Activated CD4-positive, alpha-beta T cell treated with anti-CD3 and anti-CD28 coated beads for 36 hours (primary cell): ENCODE measurements at places on chromosomes 1 and 21. TPM values are rescaled to one million over a fixed set of nuclear protein-coding genes. Genes with fewer than 3 reads are reported as not detected.

OPRD1 gene
- 0.02 TPM for total RNA-seq

LCE6A gene
- total RNA-seq = not detected

COL24A1 gene
- total RNA-seq = not detected

WNT2B gene
- total RNA-seq = 0.11 TPM

TIE1 gene
- not detected for total RNA-seq

TMPRSS15 gene
- not detected for total RNA-seq

UHMK1 gene
- total RNA-seq = 48.1 TPM

SERPINC1 gene
- not detected for total RNA-seq

RCAN3 gene
- 67.5 TPM for total RNA-seq

DNA sequence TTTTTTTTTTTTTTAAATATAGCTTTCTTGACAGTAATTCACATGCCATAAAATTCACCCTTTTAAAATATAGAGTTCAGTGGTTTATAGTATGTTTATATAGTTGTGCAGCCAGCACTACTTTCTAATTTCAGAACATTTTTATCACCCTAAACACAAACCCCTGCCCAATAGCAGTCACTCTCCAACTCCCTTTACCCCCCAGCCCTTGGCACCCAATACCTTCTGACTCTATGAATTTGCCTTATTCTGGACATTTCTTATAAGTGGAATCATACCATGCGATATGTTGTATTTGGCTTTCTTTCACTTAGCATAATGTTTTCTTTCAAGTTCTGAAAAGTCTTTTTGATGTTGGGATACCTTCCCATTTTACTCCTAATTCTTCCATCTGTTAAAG is 42.5 kb upstream of the NEXN start:
- no peak overlapping the region for H3K27ac ChIP-seq
- peaks cover 12% of the 10 kb centered on the region for H3K36me3 ChIP-seq
- DNase-seq = no peak
- peaks cover 3% of the 10 kb centered on the region for H3K4me1 ChIP-seq
- H3K27me3 ChIP-seq = no peaks in the 10 kb centered on the region

DNA sequence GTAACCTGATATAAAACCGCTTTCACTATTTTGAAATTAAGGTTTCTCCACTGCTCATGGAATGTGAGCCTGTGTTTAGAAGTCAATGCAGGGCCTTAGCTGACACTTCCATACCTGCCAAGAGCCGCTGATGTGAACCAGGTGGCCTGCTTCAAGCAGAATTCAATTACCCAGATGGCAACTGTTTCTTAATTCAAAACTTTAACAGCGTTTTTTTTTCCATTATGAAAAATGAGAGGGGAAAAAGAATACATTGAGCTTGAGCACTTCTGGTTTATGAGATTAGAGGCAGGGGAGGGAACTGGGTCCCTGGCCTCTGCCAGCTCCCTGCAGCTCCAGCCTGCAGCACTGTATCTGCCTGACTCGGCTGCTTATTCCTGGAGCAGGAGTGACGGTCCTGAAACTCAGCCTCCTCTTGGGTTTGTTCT is 7.7 kb upstream of the ATP1A1 start:
- no peak for DNase-seq
- H3K36me3 ChIP-seq = no peaks in the 10 kb centered on the region
- no peak overlapping the region for H3K4me3 ChIP-seq
- H3K27ac ChIP-seq = no peak overlapping the region
- H3K27me3 ChIP-seq = no peaks in the 10 kb centered on the region

- no peak overlapping the region for H3K4me3 ChIP-seq
- no peak overlapping the region for H3K27ac ChIP-seq
- peaks cover 5% of the 10 kb centered on the region for H3K36me3 ChIP-seq
Observed at GRCh38 chr1:211341999-211342398, 15.4 kb downstream of the TRAF5 start.

- no peak overlapping the region for H3K27ac ChIP-seq
- H3K27me3 ChIP-seq = no peaks in the 10 kb centered on the region
- DNase-seq = no peak
Observed at GRCh38 chr1:234691567-234691966, 81.6 kb upstream of the IRF2BP2 start.

GRCh38 chr1:2948751-2949680 is 72.3 kb upstream of the ACTRT2 start:
- H3K27me3 ChIP-seq = peaks cover 3% of the 10 kb centered on the region
- no peak overlapping the region for H3K27ac ChIP-seq
- no peaks in the 10 kb centered on the region for H3K4me1 ChIP-seq
- no peaks in the 10 kb centered on the region for H3K36me3 ChIP-seq

DNA sequence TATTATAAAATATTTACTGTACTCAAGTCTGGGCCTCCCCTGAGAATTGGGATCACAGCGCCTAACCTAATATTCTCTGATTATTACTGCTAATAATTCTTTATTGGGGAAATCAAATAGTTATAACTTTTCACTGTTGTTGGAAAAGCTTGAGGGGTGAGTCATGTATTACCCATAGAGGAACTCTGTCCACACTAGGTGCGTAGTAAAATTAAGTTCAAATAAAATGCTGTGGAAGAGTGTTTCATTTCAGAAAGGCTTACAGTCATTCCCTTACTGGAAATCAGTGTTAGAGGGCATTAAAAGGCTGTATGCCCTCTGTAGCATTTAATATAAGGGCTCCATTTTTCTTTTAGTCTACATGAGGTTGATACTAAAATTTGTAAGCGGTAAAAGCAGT is 135.0 kb upstream of the NFIA start:
- H3K4me1 ChIP-seq = no peaks in the 10 kb centered on the region
- H3K4me3 ChIP-seq = no peak overlapping the region
- no peak for DNase-seq
- no peaks in the 10 kb centered on the region for H3K36me3 ChIP-seq
- no peak overlapping the region for H3K27ac ChIP-seq
- peaks cover 15% of the 10 kb centered on the region for H3K27me3 ChIP-seq

DNA sequence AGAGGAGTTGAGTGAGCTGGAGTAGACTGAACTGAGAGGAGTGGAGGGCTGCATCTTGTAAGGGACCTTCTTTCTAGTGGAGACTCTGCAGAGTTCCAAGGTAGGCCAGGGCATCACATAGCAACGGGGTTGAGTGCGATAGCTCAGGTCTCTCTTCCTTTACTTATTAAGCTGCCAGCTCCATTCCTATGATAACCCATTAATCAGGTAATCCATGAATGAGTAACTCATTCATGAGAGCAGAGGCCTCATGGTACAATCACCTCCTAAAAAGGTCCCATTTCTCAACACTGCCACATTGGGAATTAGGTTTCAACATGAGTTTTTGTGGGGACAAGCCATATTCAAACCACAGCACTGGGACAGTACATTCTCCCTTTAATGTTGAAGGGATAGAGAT is 21.3 kb downstream of the VN1R5 start:
- no peaks in the 10 kb centered on the region for H3K36me3 ChIP-seq
- no peak for DNase-seq
- no peaks in the 10 kb centered on the region for H3K27me3 ChIP-seq
- no peak overlapping the region for H3K4me3 ChIP-seq
- H3K4me1 ChIP-seq = no peaks in the 10 kb centered on the region
- no peak overlapping the region for H3K27ac ChIP-seq

GRCh38 chr1:91672601-91673161 is 172.0 kb downstream of the CDC7 start:
- H3K27me3 ChIP-seq = no peaks in the 10 kb centered on the region
- H3K27ac ChIP-seq = peak overlapping the region; percentile 84
- peaks cover 34% of the 10 kb centered on the region for H3K4me1 ChIP-seq
- H3K4me3 ChIP-seq = no peak overlapping the region
- H3K36me3 ChIP-seq = no peaks in the 10 kb centered on the region

GRCh38 chr1:154768456-154769125 is 101.5 kb downstream of the KCNN3 start:
- H3K27ac ChIP-seq = no peak overlapping the region

DNA sequence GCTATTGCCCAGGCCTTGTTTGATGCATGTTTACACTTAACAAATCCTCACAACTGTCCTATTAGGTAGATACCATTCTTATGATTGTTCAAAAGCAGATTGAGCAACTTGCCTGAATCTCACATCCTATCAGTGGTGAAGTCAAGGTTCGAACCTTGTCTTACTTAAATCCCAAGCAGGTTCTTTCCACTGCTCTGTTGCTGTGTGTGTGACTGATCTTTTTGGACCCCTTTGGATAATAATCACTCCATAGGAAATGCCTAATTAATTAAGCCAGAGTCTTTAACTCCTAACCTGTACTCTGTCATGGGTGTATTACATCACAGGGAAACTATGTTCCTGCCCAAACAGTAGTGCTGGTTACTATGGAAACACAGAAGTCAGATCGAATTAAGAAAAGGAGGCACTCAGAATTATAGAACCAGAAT is 84.2 kb downstream of the SPATA46 start:
- no peaks in the 10 kb centered on the region for H3K36me3 ChIP-seq
- peaks cover 11% of the 10 kb centered on the region for H3K27me3 ChIP-seq
- no peak overlapping the region for H3K27ac ChIP-seq

GRCh38 chr1:168972225-168972624 is 134.3 kb upstream of the ATP1B1 start:
- no peak for DNase-seq
- H3K36me3 ChIP-seq = no peaks in the 10 kb centered on the region
- H3K4me1 ChIP-seq = no peaks in the 10 kb centered on the region
- no peaks in the 10 kb centered on the region for H3K27me3 ChIP-seq
- no peak overlapping the region for H3K27ac ChIP-seq
- no peak overlapping the region for H3K4me3 ChIP-seq

DNA sequence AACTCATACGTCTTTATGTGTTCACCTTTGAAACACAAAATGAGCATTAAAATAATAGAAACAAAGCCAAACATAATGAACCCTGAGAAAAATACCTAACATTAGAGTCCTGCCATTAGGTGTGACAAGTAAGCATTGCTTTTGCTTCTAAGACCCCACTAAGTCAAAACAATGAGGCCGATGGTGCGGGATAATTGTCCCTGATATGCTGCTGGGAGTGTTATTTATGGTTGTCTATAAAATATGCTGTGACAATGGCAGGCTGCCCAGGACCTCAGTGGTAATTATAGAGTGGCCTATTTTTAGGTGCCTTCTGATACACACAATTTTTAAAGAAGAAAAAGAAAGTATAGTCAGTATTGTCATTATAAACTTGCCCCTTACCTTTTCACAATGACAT is 1423.1 kb downstream of the AMY1C start:
- no peaks in the 10 kb centered on the region for H3K36me3 ChIP-seq
- H3K4me3 ChIP-seq = no peak overlapping the region
- H3K4me1 ChIP-seq = no peaks in the 10 kb centered on the region
- H3K27ac ChIP-seq = no peak overlapping the region

DNA sequence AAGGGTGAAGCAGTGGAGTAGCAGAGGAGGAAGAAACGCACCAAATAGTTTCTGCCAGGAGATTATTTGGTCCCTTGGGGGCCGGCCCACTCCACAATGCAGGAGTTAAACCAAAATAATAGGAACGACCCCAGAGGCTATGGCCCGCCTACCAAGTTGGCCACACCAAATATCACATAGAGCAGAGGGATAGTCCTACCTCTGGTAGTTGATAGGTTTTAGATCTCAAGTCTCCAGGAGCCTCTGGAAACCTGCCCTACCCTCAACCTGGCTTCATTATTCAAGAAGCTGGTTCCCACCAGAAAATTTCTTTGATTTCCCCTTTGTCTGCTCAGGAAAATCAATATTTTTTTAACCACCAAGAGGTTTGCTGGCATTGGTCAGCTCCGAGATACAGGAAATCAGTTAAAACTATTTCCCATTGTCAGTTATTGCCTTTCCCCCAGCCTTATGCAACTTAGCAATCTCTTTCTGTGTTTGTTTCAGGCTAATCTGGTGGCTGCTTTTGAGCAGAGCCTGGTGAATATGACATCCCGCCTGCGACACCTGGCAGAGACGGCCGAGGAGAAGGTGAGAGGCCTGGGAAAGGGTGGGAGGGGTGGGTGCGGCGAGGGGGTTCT is 35.5 kb upstream of the IPO9 start:
- H3K4me3 ChIP-seq = no peak overlapping the region
- no peaks in the 10 kb centered on the region for H3K27me3 ChIP-seq
- no peak for DNase-seq
- H3K27ac ChIP-seq = no peak overlapping the region

DNA sequence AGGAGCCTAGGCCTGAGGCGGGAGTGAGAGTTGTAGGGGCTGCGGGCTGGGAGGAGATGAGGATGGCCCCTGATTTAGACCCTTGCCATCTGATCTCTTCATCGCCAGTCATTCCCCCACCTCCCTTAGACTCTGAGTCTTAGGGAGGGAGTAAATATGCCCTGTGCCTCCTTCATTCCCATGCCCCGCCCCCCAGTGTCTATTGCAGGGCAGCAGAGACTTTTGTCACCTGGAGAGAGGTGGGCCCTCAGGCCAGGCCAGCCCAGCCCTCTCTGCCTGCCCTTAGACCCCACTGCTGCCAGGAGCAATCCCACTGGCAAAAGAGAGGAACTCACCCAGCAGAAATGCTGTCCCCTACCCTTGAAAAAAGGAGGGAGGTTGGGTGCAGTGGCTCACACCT is 3.2 kb upstream of the MFAP2 start:
- DNase-seq = no peak
- H3K27me3 ChIP-seq = peaks cover 16% of the 10 kb centered on the region
- peaks cover 13% of the 10 kb centered on the region for H3K4me1 ChIP-seq

GRCh38 chr1:53278298-53278725 is 40.0 kb upstream of the MAGOH start:
- H3K27me3 ChIP-seq = no peaks in the 10 kb centered on the region
- H3K4me1 ChIP-seq = no peaks in the 10 kb centered on the region
- H3K27ac ChIP-seq = no peak overlapping the region
- no peak overlapping the region for H3K4me3 ChIP-seq
- H3K36me3 ChIP-seq = peaks cover 36% of the 10 kb centered on the region

DNA sequence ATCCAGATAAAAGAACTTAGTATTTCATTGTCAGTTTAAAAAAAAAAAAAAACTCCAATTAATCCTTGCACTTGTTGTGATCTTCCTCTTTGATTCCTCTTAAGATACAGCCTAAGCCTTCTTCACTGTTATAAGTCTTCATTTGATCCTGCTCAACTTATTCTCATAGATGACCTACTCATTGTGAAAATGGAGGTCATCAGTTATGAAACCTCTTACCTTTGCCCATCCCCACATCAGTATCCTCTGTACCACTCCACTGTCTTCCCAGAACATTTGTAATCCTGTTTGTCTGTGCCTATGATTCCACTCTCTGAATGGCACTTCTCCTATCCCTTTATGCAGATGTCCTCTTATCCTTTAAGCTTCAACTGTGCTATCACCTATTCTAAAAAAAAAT is 28.0 kb downstream of the ODR4 start:
- no peak overlapping the region for H3K27ac ChIP-seq
- no peaks in the 10 kb centered on the region for H3K27me3 ChIP-seq
- peaks cover 24% of the 10 kb centered on the region for H3K36me3 ChIP-seq
- no peak overlapping the region for H3K4me3 ChIP-seq
- no peaks in the 10 kb centered on the region for H3K4me1 ChIP-seq

GRCh38 chr21:35924714-35925301 is 135.5 kb downstream of the SETD4 start:
- no peaks in the 10 kb centered on the region for H3K4me1 ChIP-seq
- H3K27ac ChIP-seq = no peak overlapping the region
- H3K27me3 ChIP-seq = peaks cover 13% of the 10 kb centered on the region
- no peaks in the 10 kb centered on the region for H3K36me3 ChIP-seq

GRCh38 chr1:84155517-84155916 is 11.4 kb downstream of the PRKACB start:
- no peaks in the 10 kb centered on the region for H3K27me3 ChIP-seq
- peak overlapping the region; percentile 65 for H3K27ac ChIP-seq
- peaks cover 7% of the 10 kb centered on the region for H3K36me3 ChIP-seq
- H3K4me1 ChIP-seq = peaks cover 88% of the 10 kb centered on the region

- H3K4me1 ChIP-seq = peaks cover 28% of the 10 kb centered on the region
- no peak overlapping the region for H3K4me3 ChIP-seq
- no peak overlapping the region for H3K27ac ChIP-seq
- no peaks in the 10 kb centered on the region for H3K27me3 ChIP-seq
Observed at GRCh38 chr1:214425716-214426425, 125.5 kb downstream of the PTPN14 start.
